ENCODE measurements at places on chromosomes 4 and X.

DNA sequence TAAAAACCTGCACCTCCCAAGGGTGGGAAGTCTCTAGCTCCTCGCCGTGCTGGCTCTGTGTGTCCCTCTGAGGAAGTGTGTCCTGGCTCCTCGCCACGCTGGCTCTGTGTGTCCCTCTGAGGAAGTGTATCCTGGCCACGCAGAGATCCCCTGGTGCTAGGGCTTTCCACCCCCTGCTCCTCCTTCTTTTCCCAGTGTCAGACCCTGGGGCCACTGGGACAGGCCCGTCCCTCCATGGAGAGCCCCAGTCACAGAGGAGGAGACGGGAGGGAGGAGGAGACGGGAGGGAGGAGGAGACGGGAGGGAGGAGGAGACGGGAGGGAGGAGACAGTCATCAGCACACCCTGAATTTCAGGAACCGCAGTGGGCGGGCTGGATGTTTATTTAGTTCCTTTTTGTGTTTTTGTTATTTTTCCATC is 53.8 kb upstream of the HGFAC start:
- no peak for DNase-seq

DNA sequence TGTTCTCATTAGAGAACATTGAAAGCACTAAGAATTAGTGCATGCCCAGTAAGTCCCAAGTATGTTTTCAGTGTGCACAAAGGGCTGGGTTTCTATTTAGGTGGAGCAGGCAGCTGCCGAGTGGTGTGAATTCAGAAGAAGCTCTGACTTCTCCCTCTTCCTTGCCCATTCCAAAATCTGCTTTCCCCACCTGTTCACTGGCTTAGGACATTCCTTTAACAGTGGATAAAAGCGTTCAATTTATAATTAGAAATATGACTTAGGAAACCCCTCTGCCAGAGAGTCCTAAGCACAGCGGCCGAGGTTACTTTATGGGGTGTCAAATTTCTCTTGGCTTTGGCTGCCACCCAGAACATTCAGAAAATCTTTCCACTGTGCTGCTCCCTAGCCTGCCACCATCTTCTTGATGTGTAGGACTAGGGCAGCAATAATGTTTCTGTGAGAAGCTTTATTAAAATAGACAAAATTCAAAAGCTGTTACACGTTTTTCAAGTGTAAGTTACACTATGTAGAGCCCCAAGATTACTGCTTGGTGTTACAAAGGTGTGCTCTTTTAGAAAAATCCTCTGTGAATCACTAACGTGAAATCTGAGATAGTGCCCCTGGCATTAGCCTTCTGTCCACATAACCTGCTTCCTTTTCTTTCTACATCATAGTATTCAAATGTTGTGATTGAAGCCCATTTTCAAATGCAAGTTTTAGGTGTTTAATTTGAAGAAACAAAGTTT is 191.6 kb upstream of the ANKRD50 start:
- no peak for DNase-seq

DNA sequence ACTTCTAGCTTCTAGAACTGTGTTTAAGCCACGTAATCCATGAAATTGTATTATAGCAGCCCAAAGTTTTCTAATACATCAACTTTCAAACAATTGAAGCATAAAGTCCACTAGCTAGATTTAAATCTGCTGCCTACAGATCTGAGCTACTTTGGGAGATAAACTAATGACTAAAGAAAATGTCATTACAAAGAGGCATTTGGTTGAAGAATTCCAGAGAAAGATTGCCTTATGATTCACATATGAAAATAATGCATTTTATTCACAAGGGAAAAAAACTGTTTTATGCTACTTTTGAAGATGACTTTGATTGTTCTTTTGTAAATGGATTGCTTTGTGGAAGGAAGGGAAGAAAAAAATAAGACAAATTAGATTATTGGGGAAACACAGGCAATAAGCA is 124.1 kb upstream of the SLIT2 start:
- no peak for DNase-seq

- no peak for DNase-seq
These were observed 7.0 kb upstream of the TXK start for GRCh38 chr4:48141048-48141447.

- DNase-seq = no peak
These were observed 184.0 kb upstream of the GALNTL6 start for GRCh38 chr4:171629182-171629581.

- DNase-seq = no peak
These were observed 172.5 kb downstream of the PCDH18 start for GRCh38 chr4:137359691-137360315.

DNA sequence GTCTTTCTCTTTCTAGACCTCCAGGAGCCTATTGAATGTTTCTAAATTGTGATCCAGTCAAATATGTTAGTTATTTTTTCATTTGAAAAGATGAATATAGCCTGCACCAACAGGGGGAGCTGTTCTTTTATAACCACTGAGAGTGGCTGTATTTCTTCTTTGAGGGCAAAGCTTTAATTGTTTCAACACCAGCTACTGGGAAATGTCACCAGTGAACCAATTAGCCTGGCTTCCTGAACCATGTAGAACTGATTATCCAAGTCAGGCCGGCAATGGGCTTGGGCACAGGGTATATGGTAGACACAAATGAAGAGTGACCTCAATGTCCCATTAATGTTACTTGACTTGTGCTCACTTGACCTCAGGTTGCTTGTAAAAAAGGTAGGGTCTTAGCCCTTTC is 4.8 kb upstream of the DAPP1 start:
- DNase-seq = no peak

DNA sequence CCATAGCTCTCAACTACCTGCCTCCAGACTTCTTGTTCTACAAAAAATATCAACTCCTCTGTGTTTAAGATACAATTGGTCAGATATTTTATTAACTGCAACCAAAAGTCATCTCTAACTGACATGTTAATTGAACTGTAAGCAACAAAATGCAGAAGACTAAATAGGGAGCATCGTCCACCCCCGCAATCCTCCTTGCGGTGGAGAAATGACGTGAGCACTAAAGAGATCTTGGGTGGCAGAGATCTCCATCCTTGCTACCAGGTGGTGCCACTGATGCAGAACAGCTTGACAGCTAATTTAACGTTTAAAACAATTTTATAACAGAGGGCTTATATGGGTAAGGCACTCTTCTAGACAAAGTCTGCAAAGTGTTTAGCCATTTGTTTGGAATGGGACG is 164.4 kb upstream of the FTHL17 start:
- DNase-seq = no peak

GRCh38 chrX:5708251-5708650 is 520.4 kb downstream of the NLGN4X start:
- no peak for DNase-seq

DNA sequence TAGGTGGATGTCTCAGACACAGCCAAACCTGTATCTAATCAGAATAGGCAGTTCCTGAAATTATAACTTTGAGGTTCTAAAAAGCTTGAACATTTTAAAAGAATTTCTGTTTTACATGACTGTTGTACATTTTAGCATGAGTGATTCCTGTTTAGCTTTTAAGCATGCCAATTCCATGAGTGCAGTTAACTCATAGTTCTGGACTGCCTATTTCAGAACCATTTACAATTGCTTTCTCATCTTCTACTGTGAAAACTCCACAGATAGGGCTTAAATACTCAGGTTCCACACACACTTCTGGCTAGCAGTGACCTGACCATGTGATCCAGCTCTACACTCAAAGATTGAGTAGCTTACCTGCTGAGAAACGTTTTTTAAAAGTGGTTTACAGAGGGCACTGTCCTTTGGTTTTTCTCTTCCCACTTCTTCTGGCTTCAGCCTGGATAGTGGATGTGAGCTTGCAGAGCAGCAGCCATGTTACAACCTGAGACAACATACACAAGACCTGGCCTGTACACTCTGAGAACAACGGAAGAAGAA is 280.8 kb downstream of the ANKRD50 start:
- no peak for DNase-seq

- no peak for DNase-seq
These were observed 209.3 kb downstream of the CHIC2 start for GRCh38 chr4:53854991-53855568.

DNA sequence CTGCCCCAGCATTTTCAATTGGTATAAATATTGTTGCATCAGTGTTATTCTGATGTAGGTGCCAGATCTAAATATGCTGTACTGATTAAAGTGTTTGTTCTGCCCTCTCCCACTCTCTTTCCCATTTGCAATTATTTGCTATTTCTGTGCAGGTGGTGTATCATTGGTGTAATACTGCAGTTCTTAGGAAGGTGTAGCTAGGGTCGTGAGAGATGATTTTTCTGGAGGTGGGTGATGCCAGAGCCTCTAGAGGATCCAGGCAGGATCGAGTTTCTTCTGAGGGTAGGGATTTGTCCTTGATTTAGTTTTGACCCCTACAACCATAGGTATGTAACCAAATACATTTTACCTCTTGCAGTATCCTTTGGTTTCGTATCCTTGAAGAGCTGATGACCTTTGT is 1.9 kb downstream of the SMAD1 start:
- DNase-seq = no peak

DNA sequence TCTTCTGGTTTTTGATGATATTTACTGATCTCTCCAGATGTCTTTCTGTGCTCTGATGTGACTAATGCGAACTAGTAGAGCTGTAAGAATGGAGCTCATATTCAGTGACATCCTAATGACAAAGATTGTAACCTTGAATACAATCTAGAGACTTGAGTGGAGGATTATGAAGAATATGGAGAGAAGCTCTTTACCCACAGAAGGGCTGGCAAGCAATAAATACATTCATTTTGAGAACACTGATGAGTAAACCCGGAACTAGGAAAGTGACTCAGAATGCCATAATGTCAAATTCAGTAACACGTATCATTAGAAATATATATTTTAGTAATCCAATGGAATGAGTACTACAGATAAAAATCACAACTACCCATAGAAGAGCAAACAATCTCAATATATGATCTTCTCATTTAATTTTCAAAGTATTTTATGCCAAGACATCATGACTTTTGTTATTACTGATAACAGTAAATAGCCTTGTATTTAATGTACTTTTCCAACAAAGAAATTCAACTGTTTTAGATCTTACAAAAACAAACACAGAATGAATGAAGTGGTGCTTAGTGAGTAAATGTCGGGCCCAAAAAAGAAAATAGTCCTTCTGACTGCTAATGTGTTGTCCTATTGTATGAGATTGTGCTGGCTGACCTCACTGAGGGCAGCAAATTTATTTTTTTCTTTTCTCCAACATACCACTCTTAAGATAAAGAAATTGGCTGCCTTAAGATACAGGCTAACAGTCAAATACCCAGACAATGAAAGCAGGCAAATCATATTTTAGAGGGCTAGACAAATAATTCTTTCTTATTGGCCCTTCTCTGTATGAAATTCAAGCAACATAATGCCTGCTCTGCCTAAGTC is 49.2 kb upstream of the HDAC8 start:
- DNase-seq = no peak

GRCh38 chrX:21985332-21985777 is 44.8 kb downstream of the SMS start:
- peak; percentile 29 for DNase-seq

GRCh38 chr4:151771664-151772063 is 10.9 kb upstream of the GATB start:
- DNase-seq = no peak

- DNase-seq = no peak
These were observed 103.8 kb upstream of the SORBS2 start for GRCh38 chr4:185915817-185916216.

DNA sequence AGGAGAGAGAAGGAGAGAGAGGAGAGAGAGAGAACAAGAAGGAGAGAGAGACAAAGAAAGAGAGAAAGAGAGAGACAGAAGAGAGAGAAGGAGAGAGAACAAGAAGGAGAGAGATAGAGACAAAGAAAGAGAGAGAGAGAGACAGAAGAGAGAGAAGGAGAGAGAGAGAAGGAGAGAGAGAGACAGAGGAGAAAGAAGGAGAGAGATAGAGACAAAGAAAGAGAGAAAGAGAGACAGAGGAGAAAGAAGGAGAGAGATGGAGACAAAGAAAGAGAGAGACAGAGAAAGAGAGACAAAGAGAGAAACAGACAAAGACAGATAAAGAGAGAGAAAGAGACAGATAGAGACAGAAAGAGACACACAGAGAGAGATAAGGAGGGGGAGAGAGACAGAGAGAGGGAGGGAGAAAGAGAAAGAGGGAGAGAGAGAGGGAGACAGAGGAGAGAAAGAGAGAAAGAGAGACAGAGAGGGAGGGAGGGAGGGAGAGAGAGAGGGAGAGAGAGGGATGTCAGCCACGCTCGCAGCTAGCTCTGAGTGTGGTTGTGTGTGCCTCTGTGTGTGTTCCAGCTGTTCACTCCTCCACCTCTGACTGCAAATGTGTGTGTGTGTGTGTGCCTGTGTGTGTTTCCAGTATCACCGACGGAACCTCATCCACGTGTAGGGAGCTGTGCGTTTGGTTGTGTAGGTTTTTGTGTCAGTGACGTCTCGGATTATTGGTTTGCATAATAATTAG is 105.8 kb downstream of the CRLF2 start:
- DNase-seq = no peak

GRCh38 chr4:126572264-126572663 is 1060.5 kb upstream of the INTU start:
- DNase-seq = no peak

GRCh38 chrX:144732588-144732987 is 514.7 kb upstream of the SPANXN1 start:
- DNase-seq = no peak

DNA sequence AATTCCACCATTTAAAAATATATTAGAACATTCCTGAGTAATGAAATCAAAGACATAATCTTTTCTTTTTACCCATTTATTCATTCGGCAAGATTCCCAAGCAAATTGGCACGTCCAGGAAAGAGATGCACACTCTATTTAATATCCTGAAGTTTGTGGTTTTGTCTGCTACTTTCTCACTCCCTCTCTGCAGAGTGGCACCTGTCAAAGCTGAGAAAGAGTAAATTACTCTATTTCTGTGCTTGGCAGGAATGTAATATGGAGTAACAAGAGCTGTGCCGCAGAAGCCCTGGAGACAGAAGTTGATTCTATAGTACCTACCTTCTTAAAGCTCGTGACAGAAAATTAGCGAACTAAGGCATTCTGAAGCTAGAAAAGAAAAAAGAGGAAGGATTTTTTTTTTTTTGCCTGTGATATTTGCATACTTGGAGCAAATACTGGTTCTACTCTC is 5.5 kb downstream of the GSTCD start:
- no peak for DNase-seq

GRCh38 chr4:143711543-143712154 is 11.2 kb upstream of the FREM3 start:
- DNase-seq = no peak

DNA sequence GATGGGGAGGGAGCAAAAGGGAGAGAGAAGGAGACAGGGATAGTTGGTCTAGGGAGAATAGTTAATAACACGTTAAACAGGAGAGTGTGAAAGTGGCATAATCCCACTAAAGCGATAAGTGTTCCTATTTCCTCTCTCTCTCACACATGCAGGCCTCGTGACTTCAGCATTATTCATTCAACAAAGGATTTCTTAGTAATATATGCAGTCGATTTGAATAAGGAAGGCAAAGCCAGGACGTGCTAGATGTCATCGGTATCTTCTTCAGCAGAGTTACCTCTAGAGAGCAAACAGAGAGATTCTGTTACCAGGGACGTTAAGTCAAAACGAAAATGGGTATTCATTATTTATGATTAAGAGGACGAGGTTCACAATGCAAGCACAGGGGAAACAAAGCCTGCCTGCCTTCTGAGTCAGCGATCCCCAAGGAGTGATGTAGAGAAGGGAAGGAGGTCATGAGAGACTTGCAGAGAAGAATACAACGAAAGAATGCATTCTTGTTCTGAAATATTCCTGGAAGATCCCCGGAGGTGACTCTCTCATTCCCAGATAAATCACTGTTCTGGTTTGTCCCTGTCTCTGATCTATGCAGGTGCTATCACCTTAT is 1048.4 kb downstream of the NLGN4X start:
- no peak for DNase-seq
